AG08396 (cell line): ENCODE measurements at places on chromosomes 5 and 9.

- DNase-seq: no peak
These were observed 287.0 kb upstream of the TMEM161B start for GRCh38 chr5:88555674-88556073.

DNA sequence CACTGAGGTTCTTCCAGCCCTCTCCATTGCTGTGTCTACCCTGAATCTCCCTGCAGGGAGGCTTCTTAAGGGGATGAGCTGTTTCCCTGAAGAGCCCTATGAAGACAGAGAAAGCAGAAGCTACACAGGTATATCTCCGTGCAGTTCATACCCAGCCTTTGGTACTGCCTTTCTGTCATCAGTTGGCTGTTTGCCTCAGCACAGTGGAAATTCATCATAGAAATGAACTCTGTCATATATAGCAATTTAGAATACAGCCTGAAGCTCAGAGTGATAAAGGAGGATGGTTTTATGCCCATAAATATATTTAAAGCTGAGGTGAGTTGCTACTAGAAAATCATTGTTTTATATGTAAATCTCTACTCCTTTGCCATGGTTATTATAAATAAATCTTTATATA lies 42.6 kb upstream of the KCNN2 start:
- no peak for DNase-seq

DNA sequence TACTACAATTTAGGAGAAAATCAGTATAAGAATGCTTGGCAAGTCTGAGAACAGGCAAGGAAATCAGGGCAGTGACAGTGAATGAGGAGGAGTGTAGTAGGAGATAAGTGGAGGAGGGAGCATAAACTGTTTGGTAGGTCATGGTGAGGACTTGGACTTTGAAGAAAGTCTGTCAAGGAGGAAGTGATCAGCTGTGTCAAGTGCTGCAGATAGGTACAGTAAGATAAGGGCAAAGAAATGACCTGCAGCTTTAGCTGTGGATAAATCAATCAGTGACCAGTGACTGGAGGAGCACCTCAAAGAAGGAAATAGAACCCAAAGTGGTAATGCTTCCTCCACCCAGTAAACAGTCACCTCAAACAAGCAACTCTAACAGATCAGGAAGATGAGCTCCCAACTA lies 106.3 kb downstream of the RAPGEF6 start:
- no peak for DNase-seq

DNA sequence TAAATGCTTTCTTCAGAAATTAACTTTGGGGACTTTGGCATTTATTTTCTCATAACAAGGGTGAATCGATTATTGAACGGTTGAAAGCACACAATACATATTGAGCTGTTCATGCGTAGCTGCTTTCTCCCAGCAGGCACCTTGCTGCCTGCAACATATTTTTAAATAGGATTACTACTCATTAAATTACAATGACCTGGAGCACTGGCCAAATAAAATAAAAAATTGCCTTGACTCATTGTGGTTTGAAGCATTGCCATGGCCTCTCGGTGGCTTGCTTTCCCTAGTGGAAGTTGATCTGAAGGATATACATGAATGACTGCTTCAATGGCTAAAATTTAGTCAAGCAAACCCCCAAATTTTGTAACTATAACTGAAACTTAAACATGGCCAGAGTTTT lies 181.6 kb upstream of the NUDT12 start:
- peak; percentile 11 for DNase-seq

DNA sequence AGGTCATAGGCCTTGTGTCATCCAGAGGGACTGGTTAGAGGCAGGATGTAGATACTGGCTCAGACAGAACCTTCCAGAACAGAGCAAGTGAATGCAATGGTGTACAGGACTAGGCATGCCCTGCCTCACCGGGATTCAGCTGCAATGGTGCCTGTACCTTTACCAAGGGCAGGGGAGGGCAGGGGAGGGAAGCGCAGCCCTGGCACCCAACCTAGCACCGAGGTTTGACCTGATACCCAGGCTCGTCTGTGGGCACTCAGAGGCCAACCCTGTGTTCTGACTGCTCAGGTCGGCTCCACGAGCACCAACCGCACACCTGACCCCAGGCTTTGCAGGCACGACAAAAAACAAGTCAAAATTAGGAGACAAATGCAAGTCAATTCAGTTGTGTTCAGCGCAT lies 47.3 kb upstream of the GFPT2 start:
- peak; percentile 1 for DNase-seq

DNA sequence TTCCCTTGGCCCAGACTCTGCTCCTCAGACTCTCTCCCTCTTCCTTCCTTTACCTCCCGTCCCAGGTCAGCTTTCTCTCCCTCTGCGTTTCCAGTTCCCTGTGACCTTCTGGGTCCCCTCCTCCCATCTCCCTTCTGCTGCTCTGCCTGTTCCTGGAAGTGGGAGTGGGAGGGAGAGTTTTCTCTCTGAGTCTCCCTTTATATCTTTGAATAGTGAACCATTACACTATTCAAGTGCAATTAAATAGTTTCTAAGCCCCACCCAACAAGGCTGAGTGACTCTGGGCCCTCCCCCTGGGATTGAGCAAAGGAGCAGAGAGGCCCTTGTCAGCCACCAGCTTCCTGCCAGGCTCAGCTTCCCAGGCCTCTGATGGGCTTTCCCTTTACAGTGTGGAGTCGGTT lies 34.8 kb downstream of the THBS4 start:
- no peak for DNase-seq

DNA sequence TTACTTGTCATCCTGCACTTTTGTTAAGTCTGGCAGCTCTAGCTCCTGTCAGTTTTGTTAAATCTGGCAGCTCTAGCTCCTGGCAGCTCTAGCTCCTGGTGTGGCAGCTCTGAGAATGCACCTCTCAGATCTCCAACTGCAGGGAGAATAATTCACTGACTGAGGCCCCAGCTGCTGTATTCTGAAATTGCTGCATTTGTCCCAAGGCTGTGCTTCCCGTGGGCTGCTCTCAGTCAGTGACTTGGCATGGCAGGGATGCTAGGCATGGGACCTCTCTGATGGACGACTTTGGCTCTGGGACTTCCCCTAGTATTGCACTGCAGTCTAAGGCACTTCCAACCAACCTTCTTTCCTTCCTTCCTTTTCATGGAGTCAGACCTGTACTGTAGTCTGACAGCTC lies 475.7 kb downstream of the CCDC171 start:
- DNase-seq: no peak

GRCh38 chr9:78879324-78880100 lies 582.6 kb downstream of the PSAT1 start:
- no peak for DNase-seq

GRCh38 chr9:26891726-26892125 lies 876 bp downstream of the CAAP1 start:
- no peak for DNase-seq

- no peak for DNase-seq
These were observed 220.6 kb downstream of the CTNND2 start for GRCh38 chr5:11683666-11684065.

DNA sequence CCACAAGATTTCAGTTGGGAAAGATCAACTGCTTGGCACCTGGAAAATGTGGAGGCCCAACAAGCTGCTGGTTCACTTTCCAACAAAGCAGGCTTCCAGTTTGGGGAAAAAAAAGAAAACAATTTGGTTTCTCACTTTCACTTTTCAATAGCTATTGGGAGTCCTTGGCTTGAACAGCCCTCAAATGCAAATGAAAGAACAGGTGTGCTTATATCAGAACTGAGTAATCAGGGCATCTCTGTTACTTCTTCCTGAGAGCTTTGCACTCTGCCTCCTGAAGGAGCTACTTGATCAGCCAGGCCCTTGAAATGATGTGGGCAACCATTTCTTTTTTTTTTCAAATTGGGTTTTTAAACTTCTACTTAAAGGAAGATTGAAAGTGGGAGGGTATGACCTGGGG lies 73.5 kb downstream of the MFAP3 start:
- no peak for DNase-seq

- no peak for DNase-seq
These were observed 206.8 kb downstream of the NR3C1 start for GRCh38 chr5:143196601-143197259.

- DNase-seq: peak; percentile 47
These were observed 30.3 kb downstream of the MELK start for GRCh38 chr9:36603006-36603405.

DNA sequence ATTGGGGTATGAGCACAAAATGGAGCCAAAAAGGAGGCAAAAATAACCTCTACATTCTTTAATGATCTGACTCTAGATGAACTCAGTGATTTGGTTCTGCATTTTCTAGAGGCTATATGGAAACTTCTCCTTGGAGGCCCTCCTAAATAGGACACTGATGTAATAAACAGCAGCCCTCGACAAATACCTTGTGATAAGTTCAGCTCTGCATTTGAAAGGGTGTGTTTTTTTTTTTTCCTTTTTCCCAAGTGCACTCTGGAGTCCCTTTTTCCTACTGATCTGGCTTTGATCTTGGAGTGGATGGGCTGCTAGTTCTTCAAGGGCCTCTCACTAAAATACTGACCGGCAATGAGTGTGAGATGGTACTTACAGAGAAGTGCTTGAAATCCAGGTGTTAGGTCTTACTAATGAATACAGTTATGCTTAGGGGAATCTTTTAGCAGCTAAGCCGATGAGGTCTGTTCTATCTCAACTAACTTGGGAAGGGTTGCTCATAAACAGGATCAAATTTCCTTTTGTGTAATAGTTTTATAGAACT lies 161.7 kb downstream of the MAST4 start:
- no peak for DNase-seq

- DNase-seq: no peak
These were observed 13.2 kb upstream of the PRR16 start for GRCh38 chr5:120450910-120451309.

GRCh38 chr9:119095072-119095471 lies 274.2 kb downstream of the BRINP1 start:
- no peak for DNase-seq

GRCh38 chr5:162221910-162222309 lies 154.3 kb downstream of the GABRG2 start:
- no peak for DNase-seq

DNA sequence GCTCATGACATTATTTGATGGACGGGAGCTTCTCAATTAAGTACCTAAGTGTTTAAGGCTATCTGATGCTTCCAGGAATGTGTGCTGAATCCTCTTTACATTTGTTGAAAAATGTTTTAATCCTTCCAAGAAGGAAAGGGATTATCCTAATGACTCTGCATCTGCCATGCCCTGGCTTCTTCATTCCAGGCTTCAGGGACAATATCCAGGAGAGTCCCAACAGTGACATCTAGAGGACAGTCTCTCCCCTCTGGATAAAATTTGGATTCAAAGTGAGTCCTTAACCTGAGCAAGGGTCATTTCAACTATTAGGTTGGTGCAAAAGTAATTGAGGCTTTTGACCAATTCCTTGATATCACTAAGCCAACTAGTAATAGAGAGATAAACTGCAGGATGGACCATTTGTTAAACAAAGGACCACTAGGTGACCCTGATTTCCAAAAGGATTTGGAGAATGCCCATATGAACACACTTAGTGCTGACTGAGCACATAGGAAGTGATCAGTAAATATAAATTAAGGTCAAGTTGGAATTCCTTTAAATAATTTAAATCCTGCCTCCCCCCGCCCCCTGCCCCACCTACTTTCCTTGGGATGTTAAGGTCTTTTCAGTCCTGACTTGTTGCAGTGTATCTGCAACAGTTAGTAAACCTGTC lies 19.1 kb downstream of the TNFSF8 start:
- DNase-seq: peak; percentile 52

- no peak for DNase-seq
These were observed 98.8 kb downstream of the BOD1 start for GRCh38 chr5:173517648-173518047.

DNA sequence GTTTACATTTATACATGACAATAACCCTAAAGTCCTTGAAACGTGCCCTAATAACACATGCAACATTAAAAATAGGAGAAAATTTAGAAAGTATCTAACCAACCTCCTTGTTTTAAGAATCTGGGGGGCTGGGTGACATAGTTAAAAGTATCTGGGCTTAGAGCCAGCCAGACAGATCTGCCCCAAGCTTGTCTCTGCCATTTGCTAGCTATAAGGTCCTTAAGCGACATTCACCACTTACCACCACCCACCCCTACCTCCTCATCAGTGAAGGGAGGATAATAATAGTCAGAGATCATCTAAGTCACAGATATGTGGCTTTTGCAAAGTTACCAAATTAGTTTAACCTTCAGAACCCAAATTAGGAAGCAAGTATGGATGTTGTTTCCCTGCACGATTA lies 33.8 kb upstream of the CAST start:
- DNase-seq: no peak

DNA sequence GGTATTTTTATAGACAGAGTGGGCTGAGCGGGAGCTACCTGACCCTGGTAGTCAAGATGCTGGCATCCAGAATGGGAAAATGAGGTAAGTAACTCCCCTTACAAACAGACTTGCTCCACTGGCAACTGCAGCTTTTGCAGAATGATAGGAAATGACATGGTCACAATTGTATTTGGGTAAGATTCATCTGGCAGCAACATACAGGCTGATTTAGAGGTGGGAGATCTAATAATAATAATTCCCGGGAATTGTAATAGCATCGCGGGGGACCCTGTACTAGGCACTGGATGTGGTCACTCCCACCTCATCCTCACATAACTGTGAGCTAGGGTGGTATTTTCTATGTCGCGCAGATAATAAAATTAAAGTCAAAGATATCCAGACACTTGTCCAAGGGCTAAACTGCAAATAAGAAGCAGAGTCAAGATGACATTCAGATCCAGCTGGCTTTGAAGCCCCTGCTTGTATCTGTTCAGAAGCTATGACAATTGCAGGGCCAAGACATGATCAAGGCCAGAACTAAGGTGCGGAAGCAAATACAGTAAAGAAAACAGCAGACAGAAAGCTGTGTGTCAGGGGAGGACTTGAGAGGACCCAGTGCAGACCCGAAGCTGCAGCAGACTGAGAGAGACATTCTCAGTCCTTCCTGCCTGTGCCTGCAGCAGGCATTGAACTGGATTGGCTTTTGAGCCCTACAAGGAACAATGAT lies 507.2 kb downstream of the BNC2 start:
- no peak for DNase-seq

- DNase-seq: no peak
These were observed 47.8 kb upstream of the TGFBR1 start for GRCh38 chr9:99056886-99057664.

- no peak for DNase-seq
These were observed 114.0 kb downstream of the KCNIP1 start for GRCh38 chr5:170617533-170618490.

DNA sequence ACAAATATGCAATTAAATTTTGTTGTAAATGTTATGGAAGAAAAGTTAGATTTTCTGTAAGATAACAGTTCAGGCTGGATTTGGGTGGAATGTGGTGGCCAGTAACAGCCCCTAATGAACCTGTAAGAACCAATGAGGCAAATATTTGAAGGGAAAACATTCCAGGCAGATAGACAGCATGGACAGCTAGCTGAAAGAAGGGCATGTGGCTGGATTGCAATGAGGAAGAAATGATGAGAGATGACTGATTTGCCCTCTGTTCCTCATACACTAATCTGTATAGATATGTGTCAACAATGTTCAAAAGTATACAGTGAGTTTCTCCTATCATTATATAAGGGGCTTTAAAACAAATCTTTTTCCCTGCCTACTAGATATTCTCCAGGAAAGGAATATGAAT lies 58.8 kb downstream of the MAN2A1 start:
- DNase-seq: no peak

DNA sequence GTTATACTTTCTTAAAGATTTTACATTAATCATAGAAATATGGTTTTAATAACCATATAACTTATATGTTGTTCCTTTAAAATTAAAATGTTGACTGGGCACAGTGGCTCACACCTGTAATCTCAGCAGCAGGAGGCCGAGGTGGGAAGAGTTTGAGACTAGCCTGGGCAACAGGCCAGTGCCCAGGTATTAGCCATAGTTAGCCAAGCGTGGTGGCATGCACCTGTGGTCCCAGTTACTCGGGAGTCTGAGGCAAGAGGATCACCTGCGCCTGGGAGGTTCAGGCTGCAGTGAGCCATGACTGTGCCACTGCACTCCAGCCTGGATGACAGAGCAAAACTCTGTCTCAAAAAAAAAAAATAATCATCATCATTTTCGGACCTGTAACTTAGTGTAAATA lies 133.5 kb downstream of the DTWD2 start:
- no peak for DNase-seq
